Cortex of kidney (tissue), 1 donor: ENCODE measurements at places on chromosomes 5 and 9.

DNA sequence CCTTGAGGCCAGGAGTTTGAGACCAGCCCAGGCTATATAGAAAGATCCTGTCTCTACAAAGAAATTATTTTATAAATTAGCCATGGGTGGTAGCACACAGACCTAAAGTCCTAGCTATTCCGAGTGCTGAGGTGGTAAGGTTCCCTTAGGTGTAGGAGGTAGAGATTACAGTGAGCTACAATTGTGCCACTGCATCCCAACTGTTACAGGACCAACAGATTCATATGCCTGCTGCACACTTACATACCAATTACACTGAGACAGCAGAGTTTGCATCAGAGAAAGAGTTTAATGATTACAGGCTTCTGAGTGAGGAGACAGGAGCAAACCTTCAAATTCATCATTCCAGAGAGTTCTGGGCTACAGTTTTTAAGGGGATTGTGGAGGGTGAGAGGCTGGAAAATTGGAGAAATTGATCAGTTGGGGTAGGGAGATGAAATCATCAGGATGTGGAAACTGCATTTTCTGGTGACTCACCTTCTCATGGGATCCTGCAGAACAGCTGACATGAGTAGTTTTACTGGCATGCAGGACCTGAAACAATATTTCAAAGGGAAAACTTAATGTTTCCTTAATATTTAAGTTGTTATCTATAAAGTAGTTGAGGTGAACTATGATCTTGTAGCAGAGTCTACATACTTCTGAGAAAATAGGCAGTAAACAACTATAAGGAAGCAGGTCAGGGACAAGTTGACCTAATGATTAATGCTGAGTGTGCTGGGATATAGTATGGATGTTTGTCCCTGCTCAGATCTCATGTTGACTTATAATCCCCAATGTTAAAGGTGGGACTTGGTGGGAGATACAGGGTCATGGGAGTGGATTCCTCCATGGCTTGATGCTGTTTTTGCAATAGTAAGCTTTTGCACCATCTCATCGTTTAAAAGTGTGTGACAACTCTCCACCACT, 54.7 kb downstream of the ANXA2R start:
- no peak for DNase-seq

- no peak for DNase-seq
Observed at GRCh38 chr5:39100851-39101396, 26.7 kb upstream of the RICTOR start.

DNA sequence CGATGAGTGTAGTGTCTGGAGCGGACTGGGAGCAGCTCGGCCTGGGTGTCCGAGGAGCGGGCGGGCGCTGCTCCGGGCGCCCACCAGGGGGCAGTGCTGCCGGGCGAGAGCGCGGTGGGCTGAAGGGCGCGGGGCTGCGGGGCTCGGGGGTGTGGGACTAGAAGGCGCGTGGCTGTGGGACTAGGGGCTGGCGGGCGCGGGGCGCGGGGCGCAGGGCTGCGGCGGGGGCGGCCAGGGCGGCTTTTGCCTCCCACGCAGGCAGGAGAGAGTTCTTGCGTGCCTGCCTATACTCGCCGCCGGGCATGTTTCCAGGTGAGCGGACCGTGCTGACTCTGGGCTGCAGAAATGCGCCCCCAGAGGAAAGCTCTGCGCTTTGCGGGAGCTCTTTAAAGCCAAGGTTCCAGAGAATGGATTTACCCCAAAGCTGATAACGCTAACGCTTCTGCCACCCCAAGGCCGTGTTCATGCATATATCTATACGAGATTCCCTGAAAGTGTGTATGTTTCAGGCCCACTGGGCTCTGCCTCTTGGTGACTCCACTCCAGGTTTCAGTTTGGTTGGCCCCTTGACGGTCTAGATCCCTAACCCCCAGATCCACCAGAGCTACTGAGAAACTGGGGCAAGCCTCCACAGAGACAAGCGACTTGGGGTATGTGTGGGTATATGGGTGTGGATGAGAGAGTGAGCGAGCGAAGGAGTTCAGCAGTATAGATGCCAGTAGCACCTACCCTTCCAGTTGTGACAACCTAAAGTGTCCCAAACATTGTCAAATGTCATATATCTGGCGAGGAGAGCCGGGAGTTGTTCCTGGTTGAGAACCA, 56.2 kb downstream of the ACER2 start:
- DNase-seq = no peak

DNA sequence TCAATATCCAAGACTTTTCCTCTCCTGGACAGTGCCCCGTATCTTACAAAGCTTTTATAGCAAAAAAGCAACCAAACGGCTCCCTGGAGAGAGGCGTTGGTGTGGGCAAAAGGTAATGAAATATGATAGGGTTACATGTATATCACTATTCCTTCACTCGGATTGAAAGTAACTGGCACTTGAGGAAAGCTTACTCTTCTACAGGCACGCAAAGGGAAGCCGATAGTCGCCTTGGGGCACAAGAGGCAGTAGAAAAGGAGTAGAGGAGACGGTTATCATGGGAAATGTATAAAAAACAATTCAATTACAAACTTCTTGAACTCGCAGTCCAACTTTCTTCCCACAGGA, 1.1 kb downstream of the DIAPH1 start:
- no peak for DNase-seq

- DNase-seq = no peak
Observed at GRCh38 chr9:97615439-97616072, 17.6 kb downstream of the TSTD2 start.

DNA sequence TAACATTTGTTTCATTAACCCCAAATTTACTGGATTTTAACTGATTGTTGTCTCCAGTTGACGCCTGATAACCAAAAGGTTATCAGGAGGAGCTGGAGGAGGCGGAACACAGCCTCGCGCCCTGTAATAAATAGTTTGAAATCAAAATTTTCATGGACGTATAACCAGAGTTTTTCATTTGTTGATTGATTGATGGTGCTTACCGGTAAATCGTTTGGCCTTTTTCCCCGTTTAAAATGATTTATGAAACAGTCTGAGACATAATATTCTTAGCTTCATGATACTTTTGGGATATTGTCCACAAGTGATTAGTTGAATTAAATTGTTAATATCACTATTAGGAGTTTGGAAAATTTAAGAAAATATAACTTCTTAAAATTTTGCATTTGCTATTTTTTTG, 1.7 kb downstream of the FOCAD start:
- DNase-seq = no peak

DNA sequence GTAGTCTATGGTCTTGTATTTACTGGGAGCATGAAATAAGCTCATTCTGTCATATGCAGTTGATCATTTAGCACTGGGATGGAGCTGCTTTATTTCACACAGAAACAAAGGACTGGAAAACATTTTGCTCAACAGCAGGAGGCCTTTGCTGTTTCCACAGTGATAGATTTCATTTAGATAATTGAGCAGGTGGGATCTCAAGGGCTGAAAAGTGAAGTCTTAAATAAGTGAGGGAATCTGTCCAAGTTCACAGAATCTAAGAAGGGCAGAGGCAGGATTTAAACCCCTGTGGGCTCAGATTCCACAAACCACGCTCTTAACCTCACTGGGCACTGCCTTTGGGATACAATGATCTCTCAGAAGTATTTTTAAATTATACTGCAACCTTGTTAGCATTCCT, 47.8 kb downstream of the PRLR start:
- DNase-seq = no peak

DNA sequence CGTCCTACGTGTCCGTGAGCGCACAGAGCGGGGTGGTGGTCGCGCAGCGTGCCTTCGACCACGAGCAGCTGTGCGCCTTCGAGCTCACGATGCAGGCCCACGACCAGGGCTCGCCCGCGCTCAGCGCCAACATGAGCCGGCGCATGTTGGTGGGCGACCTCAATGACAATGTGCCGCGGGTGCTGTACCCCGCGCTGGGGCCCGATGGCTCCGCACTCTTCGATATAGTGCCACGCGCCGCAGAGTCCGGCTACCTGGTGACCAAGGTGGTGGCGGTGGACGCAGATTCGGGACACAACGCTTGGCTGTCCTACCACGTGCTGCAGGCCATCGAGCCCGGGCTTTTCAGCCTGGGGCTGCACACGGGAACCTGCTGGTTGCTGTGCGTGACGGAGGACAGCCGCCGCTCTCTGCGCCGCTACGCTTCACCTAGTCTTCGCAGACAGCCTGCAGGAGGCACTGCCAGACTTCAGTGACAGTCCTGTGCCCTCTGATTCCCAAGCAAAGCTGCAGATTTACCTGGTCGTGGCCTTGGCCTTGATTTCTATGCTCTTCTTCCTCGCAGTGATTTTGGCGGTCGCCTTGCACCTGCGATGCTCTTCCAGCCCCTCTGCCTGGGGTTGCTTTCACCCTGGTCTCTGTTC, 2.4 kb upstream of the PCDHGA12 start:
- no peak for DNase-seq

DNA sequence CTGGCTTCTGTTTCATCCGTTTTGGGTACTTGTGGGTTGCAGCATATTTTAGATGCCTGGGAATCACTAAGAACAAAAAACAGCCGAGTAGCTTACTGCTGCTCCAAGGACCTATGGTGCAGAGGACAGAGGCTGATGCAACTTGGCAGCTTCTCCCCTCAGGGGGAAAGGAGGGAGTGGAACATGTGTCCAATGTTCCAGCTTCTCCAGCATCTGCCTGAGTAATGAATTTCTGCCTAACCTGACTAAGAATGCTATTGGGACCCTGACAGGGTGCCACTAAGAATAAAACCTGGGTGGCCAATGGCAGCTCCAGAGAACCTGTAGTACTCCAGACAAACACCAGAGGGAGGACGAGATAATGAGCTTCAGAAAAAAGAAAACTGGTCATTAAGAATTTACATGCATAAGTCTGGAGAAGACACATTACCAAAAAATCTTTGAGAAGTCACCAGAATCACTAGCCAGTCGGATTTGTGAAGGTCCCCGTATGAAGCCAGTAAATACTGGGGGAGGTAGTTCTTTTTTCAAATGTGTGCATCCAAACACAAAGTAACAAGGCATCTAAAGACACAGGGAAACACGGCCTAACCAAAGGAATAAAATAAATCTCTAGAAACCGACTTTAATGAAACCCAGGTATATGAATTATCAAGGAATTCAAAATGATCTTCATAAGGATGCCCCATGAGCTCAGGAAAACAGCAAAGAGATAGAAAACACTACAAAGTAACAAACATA, 293.5 kb downstream of the HINT1 start:
- no peak for DNase-seq

- DNase-seq = no peak
Observed at GRCh38 chr9:123027517-123027916, 6.0 kb upstream of the GPR21 start.

DNA sequence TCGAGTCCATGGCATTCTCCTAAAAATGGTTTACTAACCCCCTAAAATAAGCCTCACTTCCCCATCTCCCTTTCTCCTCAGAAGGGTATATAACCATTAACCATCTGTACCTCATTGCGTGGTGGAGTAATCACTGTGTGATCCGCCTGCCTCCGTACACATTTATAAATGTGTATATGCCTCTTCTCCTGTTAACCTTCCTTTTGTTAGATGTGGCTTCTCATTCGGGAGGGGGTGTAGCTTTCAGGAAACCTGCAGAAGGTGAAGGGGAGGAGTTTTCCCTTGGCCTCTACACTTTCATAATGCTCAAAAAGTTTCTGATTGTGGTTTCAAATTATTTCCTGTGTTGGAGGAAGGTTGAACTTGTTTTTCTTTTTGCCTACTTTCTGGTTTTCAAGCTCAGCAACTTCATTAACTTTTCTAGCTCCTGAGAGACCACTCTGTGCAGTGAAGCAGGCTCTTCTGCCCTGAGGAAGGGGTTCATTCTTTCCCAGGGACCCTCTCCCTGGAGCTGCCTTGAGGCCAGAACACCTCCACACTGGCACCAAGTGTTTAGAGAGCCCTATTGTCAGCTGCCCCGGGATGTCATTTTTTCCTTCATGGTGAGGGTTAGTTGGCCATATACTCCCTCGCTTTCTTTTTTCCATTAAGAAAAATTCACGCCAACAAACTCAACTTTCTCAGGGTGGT, 46.9 kb downstream of the RASGRF2 start:
- DNase-seq = no peak

- DNase-seq = no peak
Observed at GRCh38 chr9:8534828-8535227, 735.2 kb upstream of the DMAC1 start.

DNA sequence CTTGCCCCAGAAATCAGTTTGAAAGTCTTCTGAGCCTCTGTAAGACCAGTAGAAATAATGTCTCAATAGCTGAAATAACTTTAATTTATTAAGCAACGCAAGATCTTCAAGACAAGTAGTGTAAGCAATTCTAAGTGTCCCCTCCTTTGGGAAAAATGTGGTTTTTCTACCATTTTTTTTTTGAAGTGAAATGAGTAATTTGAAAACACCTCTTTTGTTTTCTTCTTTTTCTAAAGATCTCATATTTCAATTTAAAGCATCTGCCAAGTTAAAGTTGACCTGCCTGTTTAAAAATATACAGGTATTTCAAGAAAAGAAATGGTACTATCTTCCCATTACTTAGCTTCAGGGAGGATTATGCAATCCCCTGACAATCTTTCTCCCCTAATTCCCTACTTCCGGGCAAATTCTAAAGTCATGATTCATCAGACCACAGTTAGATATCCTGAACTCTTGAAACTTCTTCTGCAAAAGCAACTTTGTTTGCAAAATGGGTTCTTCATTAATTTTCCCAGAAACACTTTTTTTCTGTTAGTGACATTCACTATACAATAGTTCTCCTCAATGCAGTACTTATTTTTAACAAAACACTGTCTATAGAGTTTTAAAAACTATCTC, 7.8 kb upstream of the ANXA1 start:
- no peak for DNase-seq

DNA sequence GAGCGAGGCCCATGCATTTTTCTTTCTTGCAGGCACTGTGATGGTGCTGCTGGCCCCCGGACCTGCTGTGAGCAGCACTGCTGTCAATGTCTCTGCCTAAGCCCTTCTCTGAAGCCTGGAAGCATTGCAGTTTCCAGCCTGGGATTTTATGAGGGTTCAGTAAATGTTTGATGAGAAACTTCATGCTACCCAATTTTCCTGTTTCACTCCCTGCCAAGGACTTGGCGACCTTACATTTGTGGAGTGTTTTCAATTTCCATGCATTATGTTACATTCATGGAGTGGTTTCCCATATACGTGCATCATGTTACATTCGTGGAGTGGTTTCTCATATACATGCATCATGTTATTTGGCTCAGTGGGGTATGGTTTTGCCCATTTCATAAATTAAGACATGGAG, 90.7 kb upstream of the PTCH1 start:
- no peak for DNase-seq

DNA sequence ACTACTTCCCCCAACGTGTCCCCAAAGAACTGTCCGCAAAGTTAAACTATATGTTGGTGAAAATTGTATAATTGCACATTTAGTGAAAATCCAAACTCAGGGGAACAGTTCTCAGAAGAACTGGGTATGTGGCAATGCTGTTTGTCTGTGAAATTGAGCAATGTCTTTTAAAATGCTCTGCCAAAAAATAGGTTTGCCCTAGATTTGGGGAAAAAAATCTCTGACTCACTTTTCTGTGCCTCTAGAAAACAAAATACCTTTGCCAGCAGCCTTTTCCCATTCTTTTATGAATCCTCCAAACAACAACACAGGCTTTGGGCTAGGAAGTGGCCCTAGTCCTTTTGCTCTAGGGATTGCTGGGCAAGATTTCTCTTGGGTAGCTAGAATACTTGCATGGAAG, 37.4 kb upstream of the ZNF608 start:
- no peak for DNase-seq

- DNase-seq = no peak
Observed at GRCh38 chr5:132498152-132498551, 7.6 kb upstream of the IRF1 start.

- DNase-seq = no peak
Observed at GRCh38 chr5:90473396-90474234, 956 bp downstream of the MBLAC2 start.

GRCh38 chr9:36328798-36329411, 70.7 kb upstream of the GNE start:
- no peak for DNase-seq
